ENCODE measurements at places on chromosomes 13 and 19.

DNA sequence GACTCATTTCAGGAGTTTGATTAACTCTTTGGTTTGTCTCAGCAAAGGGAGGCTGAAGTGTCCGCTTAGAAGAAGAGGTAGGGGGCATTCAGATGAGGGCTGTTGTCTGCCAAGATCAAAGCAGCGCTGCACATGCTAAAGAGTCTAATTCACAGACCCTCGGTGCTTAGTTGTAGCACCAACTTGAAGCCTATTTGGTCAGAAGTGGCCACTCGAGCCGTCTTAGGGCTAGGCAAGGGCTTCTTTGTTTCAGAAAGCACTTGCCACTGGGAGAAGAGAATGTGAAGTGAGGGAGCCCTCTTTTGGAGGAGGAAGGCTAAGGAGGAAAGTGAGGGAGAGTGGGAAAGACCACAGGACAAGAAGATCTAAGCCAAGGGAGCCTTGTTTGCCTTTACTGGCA is 313.4 kb upstream of the TMTC4 start:
- DNase-seq, result peak; percentile 61

DNA sequence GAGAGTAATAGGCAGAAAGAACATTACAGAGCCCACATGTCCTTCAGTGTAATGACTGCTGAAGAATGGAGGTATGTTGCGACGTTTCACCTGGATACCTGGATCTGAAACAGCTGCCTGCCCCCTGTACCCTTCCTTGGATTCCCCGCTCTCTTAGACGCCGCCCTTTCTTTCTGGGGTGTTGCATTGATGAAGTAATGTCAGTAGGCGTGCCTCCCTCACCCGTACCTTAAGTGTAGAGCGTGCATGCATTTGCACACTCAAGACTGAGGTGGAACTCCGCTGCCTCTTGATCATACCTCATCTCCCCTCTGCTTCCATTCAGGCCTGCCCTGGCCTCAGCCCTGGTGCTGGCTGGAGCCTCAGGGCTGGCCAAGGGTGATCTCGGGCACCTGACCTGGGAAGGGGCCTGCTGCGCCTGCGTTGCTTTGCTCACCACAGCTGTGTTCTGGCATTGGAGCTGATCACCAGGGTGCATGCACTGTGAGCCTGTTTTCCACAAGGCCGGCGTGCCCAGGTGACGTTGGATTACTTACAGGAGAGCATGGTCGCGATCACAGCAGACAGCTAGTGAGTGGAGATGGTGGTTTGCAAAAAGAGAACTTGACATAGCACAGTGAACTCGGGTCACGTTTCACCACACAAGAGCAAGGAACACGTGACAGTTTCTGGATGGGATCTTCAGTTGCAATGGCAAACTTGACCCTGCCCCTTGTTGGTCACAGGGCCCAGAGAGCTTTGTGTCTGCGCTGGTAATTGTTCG is 99.0 kb downstream of the ARHGEF7 start:
- no peak for DNase-seq

DNA sequence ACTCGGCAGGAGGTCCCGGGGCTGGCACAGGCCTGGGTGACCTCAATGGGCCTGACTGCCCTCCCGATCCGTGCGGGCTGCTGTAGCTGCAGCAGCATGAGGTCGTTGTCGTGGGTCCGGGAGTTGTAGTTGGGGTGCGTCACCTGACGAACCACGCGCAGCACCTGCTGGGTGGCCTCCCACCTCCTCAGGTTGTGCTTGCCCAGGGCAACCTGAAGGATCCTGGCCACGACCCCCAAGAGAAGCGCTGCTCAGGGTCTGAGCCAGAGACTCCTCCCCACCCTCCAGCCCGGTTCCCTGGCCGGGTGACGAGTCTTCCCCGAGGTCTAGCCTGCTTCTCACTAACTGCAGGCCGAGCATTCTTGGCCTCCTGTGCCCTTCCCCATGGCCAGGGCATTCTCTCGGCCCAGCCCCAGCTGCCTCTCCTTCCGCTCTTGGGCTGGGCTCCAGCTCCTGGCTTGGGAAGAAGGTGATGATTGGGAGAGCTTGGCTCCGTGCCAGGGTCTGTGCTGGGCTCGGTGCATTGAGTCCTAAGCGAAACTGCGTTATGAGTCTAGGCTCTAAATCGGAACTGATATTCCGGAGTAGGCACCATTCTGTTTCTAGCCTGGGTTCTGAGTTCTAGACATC is 3.1 kb downstream of the KLK14 start:
- DNase-seq, result no peak

- DNase-seq, result no peak
Observed at GRCh38 chr13:39038569-39039030, 344 bp downstream of the NHLRC3 start.

DNA sequence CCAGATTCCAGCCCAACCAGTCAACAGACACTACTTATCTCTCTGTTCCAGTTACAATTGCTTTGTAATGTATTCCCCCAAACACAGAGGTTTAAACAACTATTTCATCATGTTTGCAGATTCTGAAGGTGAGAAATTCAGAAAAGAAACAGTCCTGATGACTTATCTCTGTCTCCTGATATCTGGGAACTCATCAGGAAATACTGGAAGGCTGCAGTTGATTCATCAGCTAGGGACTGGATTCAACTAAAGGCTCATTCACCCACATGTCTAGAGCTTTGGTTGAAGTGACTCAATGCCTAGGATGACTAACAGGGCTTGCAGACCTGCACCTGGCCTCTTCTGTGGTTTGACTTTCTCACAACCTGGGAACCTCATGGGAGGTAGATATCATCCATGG is 56.6 kb upstream of the GPC6 start:
- DNase-seq, result no peak

DNA sequence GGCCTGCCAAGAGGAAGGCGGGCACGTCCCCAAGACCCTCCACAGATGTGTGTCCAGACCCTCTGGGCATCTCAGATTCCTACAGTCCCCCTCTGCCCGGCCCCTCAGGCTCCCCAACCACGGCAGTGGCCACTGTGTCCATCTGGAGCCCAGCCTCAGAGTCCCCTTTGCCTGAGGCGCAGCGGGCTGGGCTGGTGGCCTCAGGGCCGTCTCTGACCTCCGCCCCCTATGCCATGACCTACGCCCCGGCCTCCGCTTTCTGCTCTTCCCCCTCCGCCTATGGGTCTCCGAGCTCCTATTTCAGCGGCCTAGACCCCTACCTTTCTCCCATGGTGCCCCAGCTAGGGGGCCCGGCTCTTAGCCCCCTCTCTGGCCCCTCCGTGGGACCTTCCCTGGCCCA is 17.7 kb downstream of the CRX start:
- no peak for DNase-seq

DNA sequence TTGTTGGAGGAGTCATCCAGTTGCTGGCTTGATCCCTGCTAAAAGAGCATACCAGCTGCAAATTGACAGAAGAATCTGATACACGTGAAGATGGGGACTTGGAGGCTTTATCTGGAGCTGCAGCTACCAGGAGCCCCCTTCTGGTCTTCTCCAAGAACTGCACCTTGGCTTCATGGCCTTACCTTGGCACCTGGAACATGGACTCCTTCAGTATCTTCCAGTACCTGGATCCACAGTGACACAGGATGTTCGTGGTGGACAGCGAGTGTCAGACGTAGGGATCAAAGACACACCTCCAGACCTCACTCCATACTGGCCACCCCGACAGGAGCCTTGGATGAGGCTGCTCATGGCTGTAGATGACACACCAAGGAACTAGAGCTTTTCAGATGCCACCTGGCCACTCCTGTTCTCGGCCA is 9.9 kb upstream of the ACSBG2 start:
- DNase-seq, result peak; percentile 80

GRCh38 chr19:33622809-33623511 is 1.2 kb downstream of the CHST8 start:
- peak; percentile 83 for DNase-seq

- DNase-seq, result no peak
Observed at GRCh38 chr19:38289955-38290354, 14.1 kb upstream of the C19orf33 start.

GRCh38 chr13:75468098-75468497 is 13.9 kb downstream of the TBC1D4 start:
- no peak for DNase-seq

DNA sequence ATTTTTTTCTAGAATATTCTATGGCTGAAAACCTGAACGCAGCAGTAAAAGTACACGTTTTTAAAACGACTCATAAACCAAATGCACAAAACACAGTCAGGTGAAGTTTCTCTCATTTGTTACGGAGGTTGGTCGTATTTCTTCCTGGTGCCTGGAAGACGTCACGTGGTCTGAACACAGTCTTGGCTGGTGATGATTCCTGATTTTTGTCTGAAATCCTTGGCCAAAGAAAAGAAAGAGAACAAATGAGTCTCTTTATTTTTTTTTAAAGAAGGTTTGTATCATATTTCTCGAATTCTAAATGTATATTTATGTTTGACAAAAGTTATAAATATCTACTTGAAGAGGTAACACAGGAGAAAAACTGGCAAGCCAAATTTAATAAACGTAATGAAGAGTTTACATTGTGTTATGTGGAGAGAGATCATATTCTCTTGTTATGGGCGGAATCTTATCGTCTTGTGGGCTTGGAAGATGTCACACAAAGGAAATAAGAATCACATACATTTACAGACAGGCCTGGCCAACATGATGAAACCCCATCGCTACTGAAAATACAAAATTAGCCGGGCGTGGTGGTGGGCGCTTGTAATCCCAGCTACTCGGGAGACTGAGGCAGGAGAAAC is 10.0 kb upstream of the PNMA8A start:
- DNase-seq, result no peak

- no peak for DNase-seq
Observed at GRCh38 chr19:28966737-28967399, 246.1 kb downstream of the UQCRFS1 start.

GRCh38 chr13:20559659-20560356 is 7.1 kb upstream of the IFT88 start:
- no peak for DNase-seq

DNA sequence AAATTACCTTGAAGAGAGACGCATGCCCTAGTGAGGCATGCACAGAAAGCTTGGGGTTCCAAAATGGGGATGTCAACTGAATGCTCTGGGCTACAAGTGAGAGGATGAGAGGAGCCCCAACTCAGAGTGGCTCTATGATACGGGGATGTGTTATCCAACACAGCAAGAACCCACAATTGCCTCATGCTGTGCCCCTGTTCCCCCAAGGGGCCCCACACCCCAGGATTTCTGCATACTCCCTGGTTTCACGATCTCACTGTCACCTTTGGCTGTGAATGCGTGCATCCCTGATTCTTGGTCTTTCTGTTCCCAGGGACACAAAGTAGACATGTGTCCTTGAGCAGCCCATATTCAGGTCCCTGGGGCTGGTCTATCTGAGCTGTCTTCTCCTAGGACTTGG is 29.3 kb downstream of the WDR88 start:
- no peak for DNase-seq

DNA sequence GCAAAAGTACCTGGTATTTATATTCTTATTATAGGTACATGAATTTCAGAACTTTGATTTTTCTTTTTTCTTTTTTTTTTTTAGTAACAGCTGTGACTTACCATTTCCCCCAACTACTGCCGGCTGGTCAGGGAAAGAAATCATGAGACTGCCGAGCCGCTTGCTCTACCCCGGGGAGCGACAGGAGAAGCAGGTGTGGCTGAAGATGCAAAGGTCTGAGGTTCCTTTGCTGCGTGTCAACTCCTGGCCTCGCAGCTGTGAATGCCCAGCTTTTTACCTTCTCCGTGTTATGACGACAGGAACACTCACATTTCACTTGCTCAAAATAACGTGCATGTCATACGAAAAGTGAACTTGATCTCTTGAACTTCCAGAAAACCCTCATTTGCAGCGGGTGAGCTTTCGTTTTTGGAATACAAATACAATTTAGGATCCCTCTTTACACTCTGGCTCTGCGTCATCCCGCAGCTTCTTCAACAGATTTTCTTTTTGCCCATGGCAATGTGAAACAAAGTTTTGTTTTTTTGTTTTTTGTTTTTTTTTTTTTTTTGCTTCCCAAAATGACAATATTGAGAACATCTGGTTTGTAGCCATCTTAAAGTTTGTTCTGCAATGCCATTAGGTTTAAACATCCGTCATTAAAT is 117.9 kb downstream of the EFNB2 start:
- no peak for DNase-seq

DNA sequence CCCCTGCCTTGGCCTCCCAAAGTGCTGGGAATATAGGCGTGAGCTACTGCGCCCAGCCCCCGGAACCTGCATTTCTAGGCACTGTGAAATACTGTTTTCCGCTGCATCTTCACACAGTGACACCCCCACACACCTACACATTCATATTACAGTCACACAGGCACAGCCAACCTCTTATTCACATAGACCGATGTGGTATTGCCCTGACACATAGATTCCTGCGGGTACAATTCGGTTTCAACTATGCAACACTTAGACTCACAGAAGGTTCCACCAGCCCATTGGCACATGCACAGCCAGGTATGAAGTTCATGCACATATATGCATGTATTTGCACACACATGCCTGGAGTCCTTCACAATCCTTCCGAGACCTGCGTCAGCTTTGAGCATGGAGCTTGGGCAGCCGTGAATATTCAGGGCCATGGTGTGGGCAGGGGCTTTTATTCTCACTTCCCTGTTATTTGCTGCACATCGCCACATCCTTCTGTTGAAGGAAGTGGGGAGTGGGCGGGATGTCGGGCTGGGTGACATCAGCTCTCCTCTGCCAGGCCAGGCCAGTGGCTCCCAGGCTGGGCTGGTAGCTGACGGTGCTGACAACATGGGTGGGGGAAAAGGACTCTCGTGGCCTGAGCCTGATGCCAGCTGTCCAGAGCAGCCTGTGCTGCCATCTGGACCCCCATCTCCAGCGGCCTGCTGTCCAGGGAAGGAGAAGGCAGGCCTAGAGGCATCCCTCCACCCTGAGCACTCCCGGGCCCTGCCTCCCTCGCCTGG is 5.4 kb upstream of the CDC37 start:
- DNase-seq, result peak; percentile 71

DNA sequence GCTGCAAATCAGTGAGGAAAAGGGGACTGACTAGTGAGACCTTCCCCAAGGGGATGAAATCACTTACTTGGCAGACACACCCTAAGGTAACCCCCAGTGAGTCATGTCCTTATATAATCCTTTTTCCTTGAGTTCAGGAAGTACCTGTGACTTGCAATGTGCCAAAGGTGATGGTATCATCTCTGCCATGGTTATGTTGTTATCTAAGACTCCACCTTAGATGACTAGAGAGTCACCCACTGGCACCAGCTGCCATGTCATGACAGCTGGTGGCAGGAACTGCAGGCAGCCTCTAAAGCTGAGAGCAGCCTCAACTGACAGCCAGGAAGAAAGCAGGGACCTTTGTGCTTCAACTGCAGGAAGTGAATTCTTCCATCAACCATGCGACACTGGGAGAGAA is 12.5 kb downstream of the PBX4 start:
- no peak for DNase-seq

- peak; percentile 39 for DNase-seq
Observed at GRCh38 chr13:20136781-20137703, 23.8 kb downstream of the GJA3 start.

GRCh38 chr19:47419789-47420188 is 462 bp upstream of the MEIS3 start:
- DNase-seq, result no peak

- DNase-seq, result peak; percentile 90
Observed at GRCh38 chr19:42436006-42436405, 6.7 kb downstream of the CXCL17 start.

All from NCI-H524 (cell line).